ENCODE measurements at places on chromosomes 3 and 15.

DNA sequence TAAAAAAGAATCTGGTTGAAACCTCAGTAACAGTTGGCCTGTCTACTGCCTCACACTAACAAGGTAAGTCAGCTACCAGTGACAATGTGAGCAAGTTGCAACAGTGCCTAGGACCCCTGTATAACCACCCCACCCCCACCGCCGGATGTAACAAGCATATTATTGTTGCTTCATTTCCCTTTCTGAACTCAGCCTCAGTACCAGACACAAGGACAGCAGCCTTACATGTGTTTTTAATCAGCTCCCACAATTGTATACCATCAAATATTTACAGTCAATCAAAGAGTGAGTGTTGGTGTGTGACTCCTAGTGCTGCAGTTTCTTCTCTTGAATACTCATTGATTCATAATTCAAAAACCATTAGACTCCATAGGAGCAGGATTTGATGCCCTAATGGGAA, 96.4 kb downstream of the PYDC2 start:
- DNase-seq, result no peak

- no peak for DNase-seq
Measured at GRCh38 chr3:133096900-133097613, 58.9 kb downstream of the TMEM108 start.

DNA sequence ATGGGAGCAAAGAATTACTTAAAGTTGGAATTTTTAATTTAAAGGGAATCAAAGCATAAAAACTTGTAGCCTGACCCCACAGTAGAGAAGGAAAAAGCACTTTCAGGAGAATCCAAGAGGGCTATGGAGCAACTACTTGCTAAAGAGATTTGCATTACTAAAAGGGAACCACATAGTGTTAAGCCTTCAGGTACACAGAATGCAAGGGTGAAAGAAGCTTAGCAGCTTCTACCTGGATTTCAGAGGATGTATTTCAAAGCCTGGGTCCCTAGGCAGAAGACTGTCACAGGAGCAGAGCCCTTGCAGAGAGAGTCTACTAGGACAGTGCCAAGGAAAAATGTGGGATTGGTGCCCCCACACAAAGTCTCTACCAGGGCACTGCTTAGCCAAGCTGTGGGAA, 575.0 kb downstream of the GBE1 start:
- no peak for DNase-seq

DNA sequence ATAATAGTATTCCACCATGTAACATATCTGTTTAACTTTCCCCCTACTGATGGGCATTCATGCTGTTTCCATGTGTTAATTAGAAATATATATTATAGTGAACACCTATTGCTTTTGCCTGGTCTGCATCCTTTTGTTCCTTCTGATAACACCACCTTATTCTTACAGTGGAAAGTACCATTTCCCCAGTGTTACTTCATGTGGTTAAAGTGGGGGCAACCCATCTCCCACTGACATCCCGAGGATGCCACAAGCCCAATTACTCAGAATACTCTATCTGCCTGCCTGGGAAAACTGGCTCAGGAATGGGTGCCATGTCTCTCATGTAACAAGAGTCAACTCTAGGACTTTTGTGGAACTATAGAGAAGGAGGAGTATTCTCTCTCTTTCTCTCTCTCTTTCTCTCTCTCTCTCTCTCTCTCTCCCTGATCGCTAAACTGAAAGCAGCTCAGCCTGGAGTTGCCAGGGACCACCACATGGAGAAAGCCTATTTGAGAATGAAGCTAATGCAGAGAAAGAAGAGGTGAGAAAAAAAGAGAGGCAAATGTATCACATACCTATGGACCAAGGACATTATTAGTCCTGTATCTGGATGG, 66.4 kb upstream of the PPIB start:
- no peak for DNase-seq

- no peak for DNase-seq
Measured at GRCh38 chr3:156985711-156986110, 159.6 kb downstream of the LEKR1 start.

DNA sequence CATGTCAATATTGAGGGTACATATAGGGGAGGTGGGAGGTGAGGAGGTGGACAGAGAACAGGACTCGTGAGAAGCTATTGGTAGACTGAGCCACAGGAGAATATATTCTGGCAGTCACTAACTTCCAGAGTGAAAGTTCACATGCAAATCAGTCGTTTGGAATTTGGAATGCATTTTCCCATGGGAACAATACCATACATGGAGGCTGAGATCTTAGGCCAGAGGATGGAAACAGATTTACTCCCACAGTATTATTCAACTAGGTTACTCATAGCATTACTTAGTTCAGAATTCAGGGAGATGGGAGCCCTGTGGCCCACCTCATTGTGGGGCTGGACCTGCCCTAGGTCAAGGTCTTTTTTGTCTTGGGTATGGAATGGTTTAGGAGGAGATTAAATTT, 36.4 kb upstream of the ABHD2 start:
- no peak for DNase-seq

- DNase-seq, result peak; percentile 67
Measured at GRCh38 chr3:122982216-122983185, 45.1 kb downstream of the SEMA5B start.

GRCh38 chr3:182906036-182906435, 74.3 kb downstream of the DCUN1D1 start:
- DNase-seq, result no peak

DNA sequence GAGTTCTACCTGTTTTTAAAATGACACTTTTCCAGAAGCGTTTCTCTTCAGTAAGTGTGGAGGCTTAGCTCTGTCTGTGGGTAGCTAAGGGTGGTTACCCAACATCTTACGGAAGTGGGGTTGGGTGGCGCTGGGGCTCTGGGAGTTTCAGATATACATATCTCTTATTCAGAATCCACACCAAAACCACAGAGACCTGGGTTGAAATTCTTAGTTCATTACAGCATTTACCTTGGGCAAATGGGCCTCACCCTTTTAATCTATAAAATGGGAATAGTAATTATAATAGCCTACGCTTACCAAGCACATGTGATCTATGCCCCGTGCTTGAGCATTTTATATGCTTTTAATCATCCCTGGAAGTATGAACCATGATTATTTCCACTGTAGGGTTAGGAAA, 9.4 kb downstream of the PTPRG start:
- no peak for DNase-seq

- no peak for DNase-seq
Measured at GRCh38 chr15:38028869-38029268, 94.4 kb downstream of the TMCO5A start.

GRCh38 chr3:10929978-10930665, 62.4 kb upstream of the SLC6A1 start:
- no peak for DNase-seq

DNA sequence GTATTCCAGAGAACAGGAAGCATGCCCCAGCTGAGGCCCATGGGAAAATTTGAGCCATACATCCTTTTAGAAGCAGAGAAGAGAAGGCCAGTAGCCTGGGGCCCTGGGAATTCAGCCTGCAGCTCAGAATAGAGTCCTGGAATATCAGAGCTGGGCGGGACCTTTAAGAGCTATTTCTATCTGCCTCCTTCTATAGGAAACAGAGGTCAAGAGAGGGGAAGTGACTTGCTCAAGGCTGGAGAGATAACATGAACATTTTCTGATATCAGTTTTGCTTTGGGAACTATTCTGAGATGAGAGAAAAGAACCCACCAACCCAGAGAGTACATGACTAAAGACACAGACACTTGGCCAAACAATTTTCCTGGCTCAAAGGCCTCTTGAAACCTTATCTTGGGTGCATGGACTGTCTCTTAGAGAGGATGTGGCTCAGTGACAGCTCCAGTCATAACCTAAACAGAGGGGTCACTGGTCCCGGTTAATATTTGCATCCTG, 26.0 kb downstream of the MASP1 start:
- no peak for DNase-seq

- no peak for DNase-seq
Measured at GRCh38 chr3:175381685-175382084, 522.6 kb downstream of the NAALADL2 start.

- DNase-seq, result peak; percentile 46
Measured at GRCh38 chr15:26197719-26198118, 334.6 kb upstream of the ATP10A start.

DNA sequence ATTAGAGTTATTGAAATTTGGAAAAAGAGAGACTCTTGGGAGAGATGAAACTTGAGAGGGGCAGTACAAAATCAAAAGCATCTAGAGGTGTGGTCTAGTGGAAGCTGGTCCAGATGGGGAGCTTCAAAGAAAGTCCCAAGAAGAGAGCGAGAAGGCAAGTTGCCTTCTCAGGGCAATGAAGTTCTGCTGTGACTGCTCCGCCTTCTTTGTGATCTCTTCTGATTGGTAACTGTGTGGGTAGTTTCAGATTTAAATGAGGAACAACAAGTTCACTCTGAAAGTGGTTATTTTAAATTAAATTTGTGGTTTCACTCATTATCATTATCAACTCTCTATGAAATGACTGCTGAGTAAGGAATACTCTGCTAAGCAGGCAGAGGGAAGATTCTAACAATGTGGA, 233.3 kb downstream of the NLGN1 start:
- no peak for DNase-seq

DNA sequence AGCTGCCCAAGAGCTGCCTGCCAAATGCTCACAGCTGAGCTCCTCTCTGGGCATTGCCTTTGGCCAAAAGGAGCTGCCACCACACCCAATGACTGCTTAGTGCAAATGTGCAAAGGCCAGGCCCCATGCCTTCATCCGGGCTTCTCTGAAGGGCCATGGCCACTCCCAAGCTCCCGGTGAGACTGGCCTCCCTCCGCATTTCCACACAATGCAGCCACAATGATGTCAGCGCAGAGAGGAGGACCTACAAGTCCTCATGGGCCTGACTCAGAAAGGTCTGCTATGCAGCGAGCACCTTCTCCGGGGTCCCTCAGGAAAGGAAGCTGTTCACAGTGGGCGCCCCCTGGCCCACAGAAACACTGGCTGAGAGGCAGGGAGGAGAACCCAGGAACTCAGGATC, 12.7 kb downstream of the OXTR start:
- no peak for DNase-seq

DNA sequence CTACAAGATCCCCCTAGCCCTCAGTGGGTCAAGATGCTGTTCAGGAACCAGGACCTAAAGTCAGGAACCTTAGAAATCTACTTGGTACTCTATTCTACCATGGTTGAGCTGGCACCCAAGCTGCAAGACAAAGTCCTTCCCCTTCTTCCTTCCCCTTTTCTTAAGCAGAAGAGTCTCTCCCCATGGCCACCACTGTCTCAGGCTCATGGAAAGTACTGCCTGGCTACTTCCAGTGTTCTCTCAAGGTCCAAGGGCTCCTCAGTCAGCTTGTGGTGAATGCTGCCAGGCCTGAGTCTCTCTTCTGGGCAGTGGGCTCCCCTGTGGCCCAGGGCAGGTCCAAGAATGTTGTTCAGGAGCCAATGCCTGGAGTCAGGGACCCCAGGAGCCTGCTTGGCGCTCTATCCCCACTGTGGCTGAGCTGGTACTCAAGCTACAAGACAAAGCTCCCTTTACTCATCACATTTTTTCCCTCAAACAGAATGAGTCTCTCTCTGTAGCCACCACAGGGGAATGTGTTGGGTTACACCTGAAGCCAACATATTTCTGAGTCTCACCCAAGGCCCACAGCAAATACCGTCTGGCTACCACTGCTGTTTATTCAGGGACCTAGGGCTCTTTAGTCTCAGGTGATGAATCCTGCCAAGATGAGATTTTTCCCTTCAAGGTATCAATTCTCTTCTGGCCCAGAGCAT, 18.1 kb upstream of the SLC27A2 start:
- no peak for DNase-seq

DNA sequence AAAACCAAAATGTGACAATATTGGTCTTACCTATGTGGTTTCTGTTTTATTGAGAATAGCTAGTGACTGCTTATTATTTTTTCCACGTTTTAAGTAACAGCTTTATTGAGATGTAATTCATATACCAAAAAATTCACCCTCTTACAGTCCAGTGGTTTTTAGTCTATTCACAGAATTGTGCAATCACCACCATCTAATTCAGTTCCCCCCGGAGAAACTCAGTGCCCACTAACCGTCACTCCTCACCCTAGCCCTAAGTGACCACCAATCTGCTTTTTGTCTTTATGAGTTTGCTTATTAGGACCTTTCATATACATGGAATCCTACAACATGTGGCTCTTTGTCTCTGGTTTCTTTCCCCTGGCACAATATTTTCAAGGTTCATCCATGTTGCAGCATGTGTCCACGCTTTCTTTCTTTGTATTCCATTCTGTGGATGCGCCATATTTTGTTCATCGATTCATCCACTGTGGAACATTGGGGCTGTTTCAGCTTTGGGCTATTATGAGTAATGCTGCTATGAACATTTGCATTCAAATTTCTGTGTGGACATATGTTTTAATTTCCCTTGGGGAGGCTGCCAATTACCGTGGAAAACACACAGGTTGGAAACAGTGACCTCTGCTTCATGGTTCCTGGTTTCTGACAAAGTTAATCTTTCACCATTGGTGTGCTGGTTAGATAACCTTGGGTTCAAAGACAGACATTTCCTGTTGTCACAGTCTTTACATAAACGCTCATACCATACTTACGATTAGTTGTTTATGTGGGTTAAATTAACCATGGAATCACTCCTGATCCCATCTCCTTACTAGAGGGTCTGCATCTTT, 3.2 kb upstream of the BCL2L10 start:
- no peak for DNase-seq

DNA sequence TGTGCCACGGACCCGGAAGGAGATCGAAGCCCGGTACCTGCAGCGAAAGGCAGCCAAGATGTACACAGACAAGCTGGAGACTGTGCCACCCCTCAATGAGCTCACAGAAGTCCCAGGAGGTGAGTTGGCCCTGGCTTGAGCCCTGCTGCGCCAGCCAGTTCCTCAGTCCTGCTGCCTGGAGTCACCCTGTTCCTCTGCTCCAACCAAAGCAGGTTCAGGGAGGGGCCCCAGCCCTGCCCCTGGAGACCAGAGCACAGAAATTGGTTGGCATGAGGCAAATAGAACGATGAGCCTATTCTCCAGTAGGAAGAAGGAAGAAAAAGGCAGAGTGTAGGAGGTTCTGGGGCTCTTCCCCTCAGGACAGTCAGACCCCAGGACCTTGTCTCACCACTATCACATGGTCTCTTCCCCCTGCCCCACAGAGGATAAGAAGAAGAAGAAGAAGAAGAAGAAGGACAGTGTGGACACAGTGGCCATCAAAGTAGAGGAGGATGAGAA, 8.0 kb downstream of the TMIE start:
- no peak for DNase-seq

- DNase-seq, result no peak
Measured at GRCh38 chr3:38314764-38315487, 31.7 kb upstream of the XYLB start.

DNA sequence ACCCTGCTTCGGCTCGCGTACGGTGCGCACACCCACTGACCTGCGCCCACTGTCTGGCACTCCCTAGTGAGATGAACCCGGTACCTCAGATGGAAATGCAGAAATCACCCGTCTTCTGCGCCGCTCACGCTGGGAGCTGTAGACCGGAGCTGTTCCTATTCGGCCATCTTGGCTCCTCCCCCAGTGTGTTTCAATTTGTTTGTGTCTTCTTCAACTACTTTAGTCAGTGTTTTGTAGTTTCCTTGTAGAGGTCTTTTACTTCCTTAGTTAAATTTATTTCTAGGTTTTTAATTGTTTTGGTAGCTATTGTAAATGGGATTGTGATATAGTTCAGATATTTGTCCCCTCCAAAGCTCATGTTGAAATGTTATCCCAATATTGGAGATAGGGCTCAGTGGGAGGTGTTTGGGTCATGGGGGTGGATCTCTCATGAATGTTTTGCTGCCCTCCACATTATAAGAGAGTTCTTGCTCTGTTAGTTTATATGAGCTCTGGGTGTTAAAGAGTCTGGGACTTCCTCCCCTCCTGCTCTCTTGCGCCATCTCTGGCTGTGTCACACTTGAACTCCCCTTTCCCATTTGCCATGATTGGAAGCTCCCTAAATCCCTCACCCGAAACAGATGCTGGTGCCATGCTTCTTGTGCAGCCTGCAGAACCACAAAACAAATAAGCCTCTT, 304.4 kb downstream of the DOCK3 start:
- DNase-seq, result no peak
